Germinal center (tissue), 1 donor: ENCODE measurements at places on chromosomes 5 and 9.

- no peak for DNase-seq
Measured at GRCh38 chr5:9625286-9625685, 4.9 kb downstream of the TAS2R1 start.

DNA sequence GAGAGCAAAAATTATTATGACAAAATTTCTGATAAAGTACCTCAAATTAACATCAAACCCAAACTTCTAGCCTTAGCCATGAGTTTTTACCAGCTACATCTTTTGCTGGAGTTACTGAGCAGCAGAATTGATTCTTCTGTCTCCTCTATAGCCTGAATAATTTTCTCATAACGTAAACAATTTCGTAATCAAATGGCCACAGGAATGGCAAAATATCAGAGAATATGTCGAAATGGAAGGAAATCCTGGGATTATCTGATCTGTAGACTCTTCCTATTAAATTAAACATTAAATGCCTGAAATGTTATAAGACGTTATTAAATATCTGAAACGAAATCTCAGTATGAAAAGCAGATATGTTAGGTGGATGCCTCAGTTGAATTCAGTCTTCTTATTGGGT is 41.1 kb downstream of the LURAP1L start:
- no peak for DNase-seq

- DNase-seq: no peak
Measured at GRCh38 chr5:40578501-40579451, 100.9 kb upstream of the PTGER4 start.

- DNase-seq: no peak
Measured at GRCh38 chr9:89497257-89497963, 503 bp downstream of the SEMA4D start.

DNA sequence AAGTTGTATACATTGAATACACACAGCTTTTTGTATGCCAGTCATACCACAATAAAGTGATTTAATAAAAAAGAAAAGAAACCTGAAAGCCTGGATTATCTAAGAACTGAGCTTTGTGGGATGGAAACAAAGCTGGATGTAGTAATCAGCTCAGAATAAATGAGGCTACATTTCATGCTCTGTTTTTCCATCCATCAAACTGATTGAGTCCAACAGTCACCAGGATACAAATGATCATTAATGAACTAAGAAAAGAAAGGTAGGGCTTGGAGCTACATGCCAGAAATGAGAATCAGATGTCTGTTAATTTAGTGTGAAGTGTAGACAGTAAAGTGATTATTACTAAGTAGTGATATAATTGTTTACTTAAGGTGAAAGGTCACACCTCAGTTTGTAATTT is 109.8 kb upstream of the TARS1 start:
- no peak for DNase-seq

DNA sequence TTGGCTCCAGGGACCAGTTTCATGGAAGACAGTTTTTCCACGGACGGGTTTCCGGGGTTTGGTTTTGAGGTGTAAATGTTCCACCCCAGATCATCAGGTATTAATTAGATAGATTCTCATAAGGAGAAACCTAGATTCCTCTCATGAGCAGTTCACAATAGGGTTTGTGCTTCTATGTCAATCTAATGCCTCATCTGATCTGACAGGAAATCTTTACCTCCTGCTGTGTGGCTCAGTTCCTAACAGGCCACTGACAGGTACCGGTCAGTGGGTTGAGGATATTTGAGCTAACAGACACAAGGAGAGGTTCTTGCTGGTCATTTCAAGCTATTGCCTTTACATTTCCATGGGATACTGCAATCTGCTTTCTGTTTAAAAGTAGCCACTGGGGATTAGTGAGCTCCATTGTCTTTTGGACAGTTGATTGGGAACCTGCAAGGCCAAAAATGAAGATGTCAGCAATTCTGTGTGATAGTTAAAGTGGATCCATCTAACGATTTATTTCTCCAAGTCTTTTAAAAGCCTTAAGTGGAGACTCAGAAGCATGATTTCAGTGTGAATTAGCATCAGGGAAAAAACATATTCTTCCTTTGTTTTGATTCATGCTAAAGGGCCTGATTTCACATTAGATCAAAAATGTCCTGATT is 38.6 kb downstream of the MRPS30 start:
- no peak for DNase-seq

DNA sequence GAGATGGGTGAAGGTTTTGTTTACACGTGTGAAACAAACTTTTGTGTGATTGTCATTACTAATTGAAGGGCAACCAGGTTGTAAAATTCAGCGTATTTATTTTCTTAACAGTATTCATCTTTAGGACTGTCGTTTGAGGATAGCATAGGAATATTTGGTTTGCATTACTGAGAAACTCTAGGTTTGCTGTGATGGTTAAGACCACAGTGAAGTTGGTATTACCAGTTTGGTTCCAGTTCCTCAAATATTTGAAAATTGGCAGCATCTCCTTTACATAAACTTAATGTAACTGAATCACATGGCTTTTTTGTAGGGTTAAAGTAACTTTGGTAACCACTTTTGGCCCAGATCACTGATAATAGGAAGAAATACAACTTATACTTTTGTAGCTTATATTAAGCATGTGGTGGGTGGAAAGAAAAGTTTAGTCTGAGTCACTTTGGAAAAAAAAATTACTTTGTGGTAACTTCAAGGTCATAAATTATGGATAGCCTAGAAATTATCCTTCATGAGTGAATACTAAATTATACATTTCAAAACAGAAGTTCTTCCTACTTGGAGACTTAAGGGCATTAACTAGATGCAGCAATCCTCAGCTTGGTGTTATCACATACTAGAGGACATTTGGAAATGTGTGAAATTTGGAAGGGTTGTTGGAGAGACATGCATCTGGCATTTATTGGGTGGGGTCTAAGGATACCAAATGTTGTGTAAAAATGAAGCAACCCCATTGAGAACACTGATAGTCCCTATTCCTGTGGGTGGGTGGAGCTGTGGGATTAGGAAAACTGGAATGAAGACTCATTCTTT is 33.9 kb downstream of the G3BP1 start:
- no peak for DNase-seq

GRCh38 chr5:152953788-152954483 is 536.5 kb upstream of the GRIA1 start:
- no peak for DNase-seq

DNA sequence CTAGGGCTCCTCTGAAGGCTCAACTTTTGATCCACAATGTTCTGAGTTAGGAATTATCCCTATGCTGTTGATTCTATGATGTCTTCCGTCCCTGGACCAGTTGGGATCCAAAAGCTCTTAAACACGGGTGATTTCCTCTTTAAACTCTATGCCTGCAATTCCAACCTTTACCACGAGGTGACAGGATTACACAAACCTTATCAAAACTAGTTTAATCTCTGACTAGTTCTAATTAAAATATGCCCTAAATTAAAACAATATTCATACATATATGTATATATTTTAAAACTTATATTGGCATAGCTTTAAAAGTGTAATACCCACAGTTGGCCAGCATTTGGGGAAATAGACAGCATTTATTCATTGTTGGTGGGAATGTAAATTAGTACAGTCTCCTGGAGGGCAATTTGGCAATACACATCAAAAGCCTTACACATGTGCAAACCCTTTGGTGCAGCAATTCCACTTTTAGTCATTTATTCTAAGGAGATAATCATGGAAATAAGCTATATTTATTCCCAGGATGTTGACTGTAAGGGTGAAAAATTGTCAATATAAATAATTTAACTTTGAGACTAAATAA is 51.6 kb upstream of the PHYKPL start:
- peak; percentile 47 for DNase-seq

GRCh38 chr5:36694351-36694750 is 87.9 kb downstream of the SLC1A3 start:
- DNase-seq: no peak

GRCh38 chr5:66897356-66897755 is 299.2 kb downstream of the CD180 start:
- no peak for DNase-seq

DNA sequence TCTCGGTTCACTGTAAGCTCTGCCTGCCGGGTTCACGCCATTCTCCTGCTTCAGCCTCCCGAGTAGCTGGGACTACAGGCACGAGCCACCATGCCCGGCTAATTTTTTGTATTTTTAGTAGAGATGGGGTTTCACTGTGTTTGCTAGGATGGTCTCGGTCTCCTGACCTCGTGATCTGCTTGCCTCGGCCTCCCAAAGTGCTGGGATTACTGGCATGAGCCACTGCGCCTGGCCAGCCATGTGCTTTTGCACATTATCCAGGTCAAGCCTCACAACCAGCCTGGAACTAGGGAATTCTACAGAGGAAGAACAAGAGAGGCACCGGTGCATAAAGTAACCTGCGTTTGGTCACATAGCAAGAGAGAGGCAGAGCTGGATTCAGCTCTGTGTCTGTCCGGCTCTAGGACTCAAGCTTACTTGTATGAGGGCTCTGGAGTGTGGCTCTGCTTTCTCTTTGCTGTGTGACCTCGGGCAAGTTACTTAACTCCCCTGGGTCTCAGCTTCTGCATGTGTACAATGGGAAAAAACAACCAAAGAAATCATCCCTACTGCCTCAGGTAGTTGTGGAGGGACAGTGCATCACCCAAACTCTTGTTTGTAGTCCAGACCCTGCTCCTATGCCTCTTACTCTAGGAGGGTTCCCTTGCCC is 6.3 kb downstream of the FGF18 start:
- no peak for DNase-seq

GRCh38 chr5:151382576-151382975 is 35.2 kb upstream of the SLC36A2 start:
- DNase-seq: no peak

DNA sequence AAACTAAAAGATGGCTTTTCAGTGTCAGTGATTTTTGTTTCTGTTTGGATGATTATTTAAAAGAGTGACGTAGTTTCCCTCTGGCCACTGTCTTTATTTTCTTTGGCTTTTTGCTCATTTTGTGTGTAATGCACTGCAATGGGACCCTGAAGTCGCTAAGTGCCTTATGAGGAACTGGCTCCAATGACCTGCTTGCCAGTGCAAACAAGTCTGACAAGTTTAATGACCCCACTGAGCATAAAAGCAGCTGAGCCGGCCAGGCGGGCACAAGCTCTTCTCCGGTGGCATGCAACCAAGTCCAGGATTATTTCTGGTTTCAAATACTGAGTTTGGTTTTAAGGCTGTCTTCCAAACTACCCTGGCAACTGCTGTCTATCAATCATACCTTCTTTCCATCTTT is 15.6 kb upstream of the GNA14 start:
- no peak for DNase-seq

- no peak for DNase-seq
Measured at GRCh38 chr5:58231041-58231440, 228.8 kb downstream of the PLK2 start.

DNA sequence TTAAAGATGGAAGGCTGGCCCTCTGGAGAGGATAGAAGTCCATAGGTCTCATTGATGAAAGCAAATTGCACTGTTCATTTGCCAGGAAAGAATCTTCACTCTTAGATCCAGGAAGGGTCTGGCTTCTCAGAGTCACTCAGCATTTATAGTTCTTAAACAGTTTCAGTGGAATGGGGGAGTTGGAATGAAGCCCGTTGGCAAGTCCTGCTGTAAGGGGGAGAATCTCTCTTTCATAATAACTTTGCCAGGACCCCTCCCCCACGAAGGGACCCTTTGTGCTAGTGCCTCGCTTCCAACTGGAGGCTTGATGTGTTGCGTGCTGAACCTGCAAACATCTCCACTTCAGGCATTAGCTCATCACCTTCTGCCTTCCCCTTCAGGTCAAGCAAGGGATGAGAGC is 57.1 kb downstream of the ENTREP1 start:
- DNase-seq: no peak

- no peak for DNase-seq
Measured at GRCh38 chr9:16306586-16306985, 563.9 kb downstream of the BNC2 start.

DNA sequence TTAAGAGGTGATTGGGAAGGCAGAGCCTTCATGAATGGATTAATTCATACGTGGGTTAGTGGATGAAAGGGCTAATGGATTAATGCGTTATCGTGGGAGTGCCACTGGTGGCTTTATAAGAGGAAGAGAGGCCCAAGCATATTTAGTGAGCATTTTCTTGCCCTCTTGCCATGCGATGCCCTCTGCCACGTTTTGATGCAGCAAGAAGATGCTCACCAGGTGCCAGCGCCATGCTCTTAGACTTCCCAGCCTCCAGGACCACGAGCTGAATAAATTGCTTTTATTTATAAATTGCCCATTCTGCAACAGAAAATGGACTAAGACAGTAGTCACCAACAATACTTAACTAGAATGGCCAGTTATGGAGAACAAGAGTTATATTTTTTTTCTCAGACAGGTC is 24.2 kb downstream of the DAPK1 start:
- DNase-seq: no peak

- no peak for DNase-seq
Measured at GRCh38 chr5:9320652-9321051, 225.2 kb downstream of the SEMA5A start.

DNA sequence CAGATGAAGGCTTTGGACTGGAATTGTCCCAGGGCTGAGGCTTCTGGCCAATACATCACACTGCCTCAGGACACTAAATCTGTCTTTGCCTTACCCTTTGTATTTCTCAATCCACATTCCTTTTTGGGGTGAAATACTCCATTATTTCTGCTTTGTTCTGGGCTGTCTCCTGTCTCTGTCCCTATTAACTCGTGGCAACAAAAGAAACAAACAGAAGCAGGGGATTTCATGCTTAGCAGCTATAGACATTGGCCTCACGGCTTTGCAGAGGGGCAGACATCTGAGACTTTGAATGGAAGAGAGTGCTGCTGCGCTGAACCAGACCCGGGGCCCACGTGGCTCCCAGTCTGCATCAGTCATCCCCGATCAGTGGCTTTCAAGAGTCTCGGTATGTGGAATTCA is 129.7 kb downstream of the ARL15 start:
- no peak for DNase-seq

- DNase-seq: peak; percentile 14
Measured at GRCh38 chr5:54905942-54906537, 79.4 kb downstream of the ESM1 start.

DNA sequence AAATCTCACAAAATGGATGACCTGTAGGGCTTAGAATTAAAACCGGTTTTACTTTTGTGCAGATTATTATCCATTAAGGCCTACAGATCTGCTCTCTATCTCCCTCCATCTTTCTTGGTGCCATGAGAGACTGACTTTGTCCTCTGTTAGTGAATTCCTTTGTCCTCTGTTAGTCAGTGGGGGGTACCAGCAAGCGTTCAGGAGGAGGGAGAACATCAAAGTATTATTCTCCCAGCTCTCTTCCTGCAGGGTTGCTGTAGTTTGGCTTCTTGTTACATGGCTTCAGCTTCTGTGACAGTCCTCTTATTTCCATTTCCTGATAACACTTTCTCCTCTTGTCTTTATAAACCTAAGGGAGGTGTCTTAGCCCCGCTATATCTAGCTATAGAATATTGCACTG is 850.5 kb upstream of the SEMA6A start:
- DNase-seq: no peak

DNA sequence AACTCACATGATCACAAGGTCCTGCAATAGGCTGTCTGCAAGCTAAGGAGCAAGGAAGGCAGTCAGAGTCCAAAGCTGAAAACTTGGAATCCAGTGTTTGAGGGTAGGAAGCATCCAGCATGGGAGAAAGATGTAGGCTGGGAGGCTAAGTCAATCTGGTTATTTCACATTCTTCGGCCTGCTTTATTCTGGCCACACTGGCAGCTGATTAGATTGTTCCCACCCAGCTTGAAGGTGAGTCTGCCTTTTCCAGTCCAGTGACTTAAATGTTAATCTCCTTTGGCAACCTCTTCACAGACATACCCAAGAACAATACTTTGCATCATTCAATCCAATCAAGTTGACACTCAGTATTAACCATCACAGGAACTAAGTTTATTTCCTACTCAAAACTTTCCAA is 453.4 kb downstream of the TLE4 start:
- DNase-seq: no peak

- DNase-seq: no peak
Measured at GRCh38 chr5:55036477-55036876, 12.4 kb downstream of the GZMK start.

GRCh38 chr5:152364899-152365298 is 40.2 kb downstream of the NMUR2 start:
- no peak for DNase-seq
